Amygdala (tissue), 56 donors: ENCODE measurements at places on chromosomes 1 and 21.

DNA sequence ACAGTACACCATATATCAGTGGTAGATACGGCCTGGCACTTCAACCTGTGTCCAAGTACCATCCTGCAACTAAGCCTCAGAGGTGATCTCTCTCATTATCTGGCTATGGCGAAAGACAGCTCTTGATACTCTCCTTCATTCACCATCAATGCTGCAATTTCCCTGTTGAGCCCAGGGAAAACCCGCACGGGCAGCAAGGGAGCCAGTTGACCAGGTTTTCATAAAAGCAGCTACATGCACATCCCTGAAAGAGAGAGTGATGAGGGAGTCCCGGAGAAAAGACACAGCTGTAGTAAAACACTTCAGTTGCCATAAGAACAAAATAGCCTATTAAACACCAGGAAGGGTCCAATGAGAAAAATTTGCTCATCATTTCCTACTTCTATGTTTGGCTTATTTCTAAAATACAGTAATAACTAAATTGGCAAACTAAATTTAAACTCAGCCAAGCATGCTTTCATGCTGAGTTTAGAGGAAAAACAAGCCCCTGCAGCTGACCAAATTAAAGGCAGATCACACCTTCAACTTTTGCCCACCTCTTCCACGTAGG, 68.3 kb downstream of the CAPZB start:
- no peak for DNase-seq

- no peak for DNase-seq
Measured at GRCh38 chr1:10380594-10381275, 18.1 kb upstream of the PGD start.

DNA sequence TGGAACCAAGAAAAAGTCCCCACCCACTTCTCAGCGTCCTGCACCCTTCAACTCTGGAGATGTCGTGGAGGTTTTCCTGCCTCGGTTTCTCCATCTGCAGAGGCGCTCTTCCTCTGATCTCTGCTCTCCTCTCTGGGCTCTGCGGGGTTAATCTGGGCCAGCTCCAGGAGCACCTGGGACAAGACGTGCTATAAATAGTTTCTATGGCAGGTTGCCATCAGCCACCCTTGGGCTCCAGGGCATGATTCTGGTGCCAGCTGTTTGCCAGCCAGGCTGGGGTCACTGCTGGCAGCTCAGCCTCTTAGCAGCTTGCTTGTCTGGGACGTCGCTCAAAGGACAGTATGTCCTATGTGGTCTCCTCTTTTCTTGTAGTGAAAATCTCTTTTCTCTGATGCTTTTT, 137.1 kb downstream of the ACTL8 start:
- no peak for DNase-seq

DNA sequence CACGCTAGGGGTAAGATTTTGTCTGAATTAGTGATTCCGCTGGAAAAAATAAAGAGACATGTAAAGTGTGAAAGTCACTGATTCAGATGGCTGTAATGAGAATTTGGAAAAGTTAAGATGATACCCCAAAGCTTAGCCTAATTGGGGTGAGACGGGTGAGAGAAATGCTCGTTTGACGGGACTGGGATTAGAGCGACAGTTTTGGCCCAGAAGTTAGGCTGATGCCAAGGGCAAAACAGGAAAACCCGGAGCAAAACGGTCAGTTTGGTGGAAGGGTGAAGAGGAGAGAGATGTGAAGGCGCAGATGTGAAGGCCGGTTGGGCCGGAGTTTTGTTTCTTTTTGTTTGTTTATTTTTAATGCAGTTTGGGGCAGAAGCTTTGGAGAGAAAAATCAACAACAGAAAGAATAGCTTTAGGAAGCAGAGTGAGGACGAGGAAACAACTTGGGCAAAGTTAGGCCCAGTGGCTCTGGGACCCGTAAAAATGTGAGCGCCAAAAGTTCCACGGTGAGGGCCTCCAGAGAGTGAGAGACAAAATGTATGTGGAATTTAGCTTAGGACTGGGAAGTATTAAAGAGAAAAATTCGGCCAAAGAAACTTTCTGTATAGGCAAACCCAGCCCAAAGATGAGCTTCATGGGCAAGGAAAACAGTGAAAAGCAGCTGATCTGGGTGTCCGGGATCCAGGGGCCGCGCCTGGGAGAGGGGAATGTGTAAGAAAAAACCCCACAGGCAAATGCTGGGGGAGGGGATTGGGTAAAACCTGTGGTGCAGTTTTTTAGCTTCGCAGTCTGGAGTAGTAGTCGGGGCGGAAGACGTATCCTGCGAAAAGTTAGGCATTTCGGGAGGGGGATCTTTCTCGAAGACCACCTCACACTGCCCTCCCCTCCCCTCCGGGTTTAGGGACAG, 1.2 kb downstream of the DMRTA2 start:
- DNase-seq: no peak

GRCh38 chr1:241998412-241998921, 431 bp downstream of the MAP1LC3C start:
- no peak for DNase-seq

GRCh38 chr1:226406401-226406881, 1.5 kb downstream of the PARP1 start:
- DNase-seq: no peak

GRCh38 chr1:165551469-165551868, 7.7 kb downstream of the LRRC52 start:
- DNase-seq: no peak

DNA sequence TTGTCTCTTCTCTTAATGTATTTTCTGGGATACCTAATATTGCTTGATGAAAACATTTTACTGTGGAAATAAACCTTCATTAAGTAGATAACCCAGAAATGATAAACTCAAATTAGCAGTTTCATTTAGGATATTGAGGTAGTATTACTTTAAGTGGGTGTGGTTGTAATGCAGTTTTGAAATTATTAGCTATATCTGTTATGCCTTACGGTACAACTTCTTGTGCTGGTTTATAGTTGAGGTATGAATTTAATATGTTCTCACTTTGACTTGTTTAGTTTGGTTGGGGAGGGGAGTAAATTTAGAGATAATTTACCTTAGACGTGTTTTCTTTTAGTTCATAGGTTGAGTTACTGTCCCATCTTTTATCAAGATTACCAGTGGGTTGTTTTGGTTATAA, 111.0 kb downstream of the POU2F1 start:
- no peak for DNase-seq

DNA sequence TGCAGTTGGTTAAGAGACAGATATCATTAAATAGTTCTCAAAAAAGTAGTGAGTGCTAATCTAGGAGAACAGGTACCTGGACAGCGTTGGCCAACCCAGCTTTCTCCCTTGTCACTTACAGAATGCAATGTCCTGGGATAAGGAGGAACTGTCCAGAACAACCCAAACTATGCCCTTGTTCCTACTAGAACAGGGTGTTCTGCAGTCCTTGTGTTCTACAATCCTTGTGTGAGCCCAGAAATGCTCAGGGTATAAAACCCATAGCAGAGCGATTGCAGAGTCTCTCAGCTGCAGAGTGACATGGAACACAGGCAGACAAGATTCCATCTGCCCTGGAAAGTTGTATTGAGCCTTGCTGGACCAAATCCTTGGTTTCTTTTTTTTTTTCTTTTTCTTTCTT, 83.5 kb upstream of the VANGL1 start:
- no peak for DNase-seq

DNA sequence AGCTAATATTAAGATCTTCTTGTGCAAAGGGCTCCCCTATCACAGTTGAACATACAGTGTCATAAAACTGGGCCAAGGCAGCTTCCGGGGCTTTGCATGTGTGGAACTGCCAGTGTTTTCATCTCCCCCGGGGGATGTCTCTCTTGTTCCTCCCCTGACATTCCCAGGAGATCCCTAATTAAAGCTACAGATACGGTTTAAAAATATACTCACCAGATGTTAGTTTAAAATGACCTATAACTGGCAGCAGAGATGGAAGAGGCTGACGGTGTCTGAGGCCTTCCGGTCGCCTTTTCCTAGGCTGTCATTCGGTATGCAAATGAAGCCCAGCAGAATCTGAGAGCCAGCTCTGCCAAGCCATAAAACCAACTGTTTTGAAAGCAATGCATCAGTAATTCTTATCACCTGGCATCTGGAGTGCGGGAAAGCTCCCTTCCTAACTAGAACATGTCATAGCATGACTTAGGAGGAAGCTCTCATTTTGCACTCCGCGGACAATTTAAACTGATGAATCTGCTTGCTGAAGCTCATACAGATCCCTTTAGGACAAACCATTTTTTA, 436.5 kb upstream of the VAMP3 start:
- DNase-seq: no peak

DNA sequence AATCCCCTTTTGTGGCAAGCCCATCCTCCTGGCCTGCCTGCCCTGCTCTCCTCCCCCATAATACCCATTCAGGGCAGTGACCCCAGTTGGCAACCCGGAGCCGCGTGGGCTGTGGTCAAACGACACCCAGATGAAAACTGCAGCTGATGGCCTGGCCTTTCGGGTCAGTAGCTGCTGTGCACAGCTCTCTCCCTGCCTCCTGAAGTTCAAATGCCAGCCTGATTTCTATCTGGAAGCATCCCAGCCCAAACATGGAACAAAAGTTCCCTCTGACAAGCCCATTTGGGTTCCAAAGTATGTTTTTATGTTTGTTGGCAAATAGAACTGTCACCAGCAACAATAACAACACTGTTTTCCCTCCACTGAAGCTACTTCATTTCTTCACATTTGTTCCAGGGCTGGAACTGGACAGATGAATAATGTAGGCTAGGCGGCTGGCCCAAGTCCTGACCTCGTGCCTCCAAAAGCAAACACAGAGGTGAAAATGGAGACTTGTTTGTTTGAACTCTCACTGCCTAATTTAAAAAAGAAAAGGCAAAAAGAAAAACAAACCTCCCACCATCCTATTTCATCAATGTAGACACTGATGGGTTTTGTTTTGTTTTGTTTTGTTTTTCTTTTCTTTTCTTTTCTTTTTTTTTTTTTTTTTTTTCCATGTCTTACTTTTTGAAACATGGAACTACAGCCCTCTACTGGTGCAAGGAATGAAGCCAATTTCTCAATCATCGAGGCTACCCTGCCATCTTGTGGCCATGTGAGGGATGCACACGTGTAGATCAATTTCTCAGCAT, 179.0 kb downstream of the ADSS2 start:
- peak; percentile 79 for DNase-seq

- no peak for DNase-seq
Measured at GRCh38 chr1:203300441-203301330, 4.6 kb upstream of the BTG2 start.

DNA sequence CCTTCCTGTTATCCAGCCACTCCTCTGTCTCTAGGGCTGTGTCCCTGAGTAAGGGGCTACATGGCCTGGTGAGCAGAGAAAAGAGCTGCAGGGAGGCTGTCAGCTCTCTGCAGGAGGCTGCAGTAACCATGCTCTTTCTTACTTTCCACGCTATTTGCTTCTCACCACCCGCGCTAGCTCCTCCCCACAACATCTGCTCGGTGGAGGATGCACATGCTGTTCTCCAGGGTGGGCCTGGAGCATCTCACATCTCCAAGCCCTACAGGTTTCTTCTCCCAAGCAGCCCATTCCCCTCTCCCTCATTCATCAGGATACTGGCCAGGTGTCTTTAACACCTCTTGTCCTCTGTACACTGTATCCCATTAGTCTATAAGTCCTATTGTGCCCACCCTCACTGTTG, 103.8 kb downstream of the IER5 start:
- DNase-seq: no peak

DNA sequence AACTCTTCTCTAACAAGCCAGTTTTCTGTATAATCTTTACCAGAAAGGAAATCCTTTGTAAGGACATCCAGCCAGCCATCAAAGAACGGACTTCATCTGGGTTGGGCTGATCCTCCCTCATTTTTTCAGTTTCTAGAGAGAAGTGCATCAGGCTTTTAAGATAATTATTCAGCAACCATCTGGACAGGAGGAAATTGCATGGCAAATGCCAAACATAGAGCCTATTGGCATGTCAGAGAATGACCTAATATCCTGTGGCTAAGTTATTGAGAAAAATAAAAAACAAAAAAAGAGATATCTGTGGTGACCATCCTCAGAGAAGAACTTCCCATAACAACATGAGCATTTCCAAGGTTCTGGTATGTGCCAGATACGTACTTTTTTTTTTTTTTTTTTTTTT, 74.9 kb upstream of the BEND5 start:
- DNase-seq: no peak

- no peak for DNase-seq
Measured at GRCh38 chr1:157517016-157517415, 35.3 kb downstream of the FCRL5 start.

DNA sequence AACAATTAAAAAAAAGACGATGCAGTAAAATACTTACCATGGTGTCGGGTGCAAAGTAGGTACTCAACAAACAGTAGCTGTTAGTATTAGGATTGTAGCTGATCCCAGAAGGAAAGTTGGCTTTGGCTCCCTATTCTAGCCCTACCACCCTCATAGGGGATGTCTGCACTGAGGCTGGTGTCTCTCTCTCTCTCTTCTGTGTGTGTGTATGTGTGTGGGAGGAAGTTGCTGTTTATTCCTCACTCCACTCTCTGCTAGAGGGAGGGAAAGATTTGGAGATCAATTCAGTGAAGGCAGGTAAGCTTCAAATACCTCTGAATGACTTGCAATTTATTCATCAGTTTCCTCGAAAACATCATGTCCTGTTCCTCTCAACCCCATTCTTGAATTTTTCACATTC, 124.4 kb downstream of the PTPRU start:
- DNase-seq: no peak

- DNase-seq: no peak
Measured at GRCh38 chr1:150299716-150300115, 6.1 kb downstream of the MRPS21 start.

GRCh38 chr1:157490467-157491165, 61.7 kb downstream of the FCRL5 start:
- DNase-seq: no peak

DNA sequence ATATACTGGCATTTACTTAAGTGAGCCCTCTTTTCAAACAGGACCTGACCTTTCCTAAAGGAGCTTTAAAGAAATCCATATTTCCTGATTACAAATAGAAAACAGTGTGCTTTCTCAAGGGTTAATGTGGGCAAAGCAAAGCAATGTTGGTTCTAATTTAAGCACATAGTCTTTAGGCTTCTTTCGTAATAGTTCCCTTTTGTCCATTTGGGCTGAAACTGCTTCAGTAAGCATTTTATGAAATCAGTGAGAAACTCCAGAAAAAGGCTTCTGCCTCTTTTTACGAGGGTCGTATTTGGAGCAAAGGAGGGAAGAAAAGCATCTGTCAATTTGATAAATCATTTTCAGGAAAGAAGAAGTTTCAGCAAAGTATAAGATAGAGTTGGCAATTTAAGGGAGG, 331.2 kb downstream of the KIF26B start:
- DNase-seq: no peak
